ENCODE measurements at places on chromosomes 3 and 15.

DNA sequence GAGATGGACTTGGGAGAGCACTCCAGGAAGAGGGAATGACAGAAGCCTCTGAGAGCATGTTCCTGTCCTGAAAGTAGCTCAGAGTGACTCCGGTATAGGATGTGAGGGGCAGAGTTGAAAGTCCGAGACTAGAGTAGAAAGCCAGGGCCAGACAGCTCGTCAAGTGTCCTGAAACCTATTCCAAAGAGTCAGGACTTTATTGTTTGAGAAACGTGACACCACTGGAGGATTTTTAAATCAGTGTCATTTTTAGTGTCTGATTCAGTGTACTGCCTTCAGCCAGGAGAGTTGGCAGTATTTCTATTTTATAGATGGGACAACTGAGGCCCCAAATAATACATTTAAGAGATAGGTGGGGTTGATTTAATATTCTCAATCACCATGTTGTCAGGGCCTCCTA lies 1.6 kb upstream of the RBMS3 start:
- no peak for DNase-seq

DNA sequence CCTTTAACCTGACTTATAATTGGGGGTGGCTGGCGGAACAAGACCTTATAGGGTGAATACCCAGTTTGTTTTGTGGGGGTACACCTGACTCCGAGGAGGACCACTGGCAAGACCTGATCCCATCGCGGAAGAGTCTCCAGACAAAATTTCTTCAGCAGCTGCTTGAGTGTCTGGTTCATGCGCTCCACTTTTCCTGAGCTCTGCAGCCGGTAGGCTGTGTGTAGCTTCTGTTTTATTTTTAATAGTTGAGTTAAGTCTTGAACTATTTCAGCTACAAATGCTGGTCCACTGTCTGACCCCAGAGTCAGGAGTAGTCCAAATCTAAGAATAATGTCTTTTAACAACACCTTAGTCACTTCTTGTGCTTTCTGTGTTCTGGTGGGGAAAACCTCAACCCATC lies 21.2 kb upstream of the NOX5 start:
- no peak for DNase-seq

DNA sequence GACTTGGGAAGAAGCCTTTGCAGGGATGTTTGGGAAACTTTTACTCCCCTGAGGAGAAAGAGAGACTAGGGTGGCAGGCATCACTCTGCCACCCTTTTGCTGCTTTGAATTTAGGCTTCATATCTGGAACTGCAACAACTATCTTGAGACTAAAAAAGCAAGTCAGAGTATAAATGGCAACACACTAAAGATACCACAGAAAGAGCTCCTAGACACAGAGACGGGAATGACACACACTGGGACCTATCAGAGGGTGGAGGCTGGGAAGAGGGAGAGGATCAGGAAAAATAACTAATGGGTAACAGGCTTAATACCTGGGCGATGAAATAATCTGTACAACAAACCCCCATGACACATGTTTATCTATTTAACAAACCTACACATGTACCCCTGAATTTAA lies 237.8 kb downstream of the FGF12 start:
- DNase-seq = no peak

GRCh38 chr15:98953968-98954367 lies 53.6 kb downstream of the PGPEP1L start:
- DNase-seq = no peak

- no peak for DNase-seq
Observed at GRCh38 chr3:5254281-5255048, 67.0 kb downstream of the EDEM1 start.
